ENCODE measurements at places on chromosomes 4 and X. TPM values are rescaled to one million over a fixed set of nuclear protein-coding genes. Genes with fewer than 3 reads are reported as not detected.
A peak's percentile ranks its signal among the peaks of the same experiment; 100 is the strongest.

GRCh38 chrX:119734897-119735339 lies 23.5 kb upstream of the SOWAHD start:
- no peak for DNase-seq

DNA sequence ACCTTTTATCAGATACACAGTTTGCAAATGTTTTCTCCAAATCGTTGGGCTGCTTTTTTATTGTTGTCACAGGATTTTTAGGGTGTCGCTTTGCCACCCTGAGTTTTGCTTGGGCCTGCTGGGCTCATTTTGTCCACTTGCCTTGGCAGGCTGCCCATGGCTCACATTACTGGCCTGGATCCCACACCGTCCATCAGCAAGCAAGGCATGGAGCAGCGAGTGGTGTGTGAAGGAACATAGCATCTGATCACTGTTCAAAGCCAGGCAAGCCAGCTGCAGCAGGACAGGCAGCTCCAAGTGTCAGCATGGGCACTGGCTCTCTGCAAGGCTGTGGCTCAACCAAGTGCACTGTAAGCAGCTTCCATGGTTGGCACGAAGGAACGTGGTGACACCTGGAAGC lies 261.4 kb upstream of the TECRL start:
- no peak for DNase-seq

POU4F2 gene
- total RNA-seq: not detected

WDR44 gene
- 11.2 TPM for total RNA-seq

PPEF2 gene
- total RNA-seq: 0.30 TPM

- no peak for DNase-seq
Observed at GRCh38 chrX:3820167-3820566, 106.7 kb upstream of the PRKX start.

- DNase-seq: peak; percentile 36
Observed at GRCh38 chrX:40174001-40174853, 76.5 kb upstream of the BCOR start.

NR3C2 gene
- total RNA-seq: 29.6 TPM

DNA sequence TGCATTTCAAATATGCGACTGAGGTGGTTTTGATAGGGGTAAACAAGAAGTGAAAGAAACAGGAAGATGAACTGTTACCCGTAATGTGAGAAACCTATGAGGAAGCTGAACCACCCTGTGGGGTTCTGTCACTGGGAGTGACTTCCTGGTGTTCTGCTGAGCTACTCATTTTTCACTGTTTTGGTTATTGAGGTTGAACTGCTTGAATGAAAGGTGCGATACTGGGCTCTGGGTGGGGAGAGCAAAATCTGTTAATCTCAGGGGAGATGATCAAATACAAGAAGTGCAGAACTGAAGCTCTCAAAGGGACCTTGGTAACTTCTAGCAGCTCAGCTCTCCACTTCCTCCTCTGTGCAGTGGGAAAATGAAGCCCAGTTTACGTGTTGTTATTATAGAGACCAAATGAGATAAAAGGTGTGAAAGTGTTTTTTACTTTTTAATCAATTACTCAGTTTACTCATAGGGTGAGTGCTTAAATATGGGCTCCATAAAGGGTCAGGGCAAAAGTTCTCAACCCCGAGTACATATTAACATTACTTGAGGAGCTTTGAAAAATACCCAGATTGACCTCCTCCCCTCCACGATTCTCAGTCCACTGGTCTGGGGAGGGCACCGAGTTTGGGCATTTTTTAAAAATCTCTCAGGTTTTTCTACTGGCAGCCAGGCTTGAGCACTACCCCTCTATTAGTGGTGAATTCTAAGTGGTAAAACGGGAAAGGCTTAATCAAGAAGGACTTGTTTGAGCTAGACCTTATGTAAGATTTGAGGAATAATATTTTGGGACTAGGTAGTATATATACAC lies 66.7 kb downstream of the COQ2 start:
- peak; percentile 78 for DNase-seq

DNA sequence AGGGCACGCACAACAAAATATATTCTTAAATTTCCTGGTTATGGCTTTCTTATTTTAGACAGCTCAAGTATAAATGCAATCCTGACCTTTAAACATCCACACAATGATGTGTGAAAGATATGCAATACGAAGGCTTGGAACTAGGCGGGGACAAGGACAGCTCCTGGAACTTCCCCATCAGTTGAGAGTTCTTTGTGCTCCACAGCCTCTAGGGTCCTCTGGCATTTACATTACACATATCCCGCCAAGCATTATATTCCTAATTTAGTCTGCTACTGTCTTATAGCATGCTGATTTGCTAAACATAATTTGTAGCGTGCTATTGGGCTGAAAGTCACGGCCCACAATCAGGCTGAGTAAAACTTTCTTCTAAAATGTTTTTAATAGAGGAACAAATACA lies 74.4 kb downstream of the FTHL17 start:
- DNase-seq: no peak

- no peak for DNase-seq
Observed at GRCh38 chrX:111265486-111265885, 4.8 kb downstream of the CAPN6 start.

GRCh38 chr4:52001616-52002015 lies 18.5 kb downstream of the LRRC66 start:
- no peak for DNase-seq

DNA sequence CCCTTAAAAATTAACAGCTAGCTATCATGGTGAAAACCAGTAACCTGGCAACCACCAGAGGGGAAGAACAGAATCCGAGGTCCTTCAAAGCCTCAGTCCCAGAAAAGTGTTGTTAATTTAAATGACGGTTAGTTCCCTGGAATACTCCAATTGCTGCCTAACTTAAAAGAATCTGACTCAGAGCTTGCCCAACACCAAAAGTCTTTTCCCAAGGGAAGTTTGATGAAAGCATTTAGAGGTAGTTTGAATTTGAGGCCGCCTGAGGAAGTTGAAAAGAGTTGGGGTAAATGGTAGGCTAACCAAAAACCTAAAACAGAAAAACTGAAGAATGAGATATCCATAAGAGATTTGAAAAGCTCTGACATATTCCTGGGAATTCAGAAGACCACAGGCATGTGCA lies 46.6 kb downstream of the IL13RA2 start:
- DNase-seq: no peak

PGM2 gene
- 14.5 TPM for total RNA-seq

- DNase-seq: no peak
Observed at GRCh38 chr4:156672492-156673305, 298.9 kb downstream of the PDGFC start.

PPBP gene
- total RNA-seq: 0.50 TPM

DNA sequence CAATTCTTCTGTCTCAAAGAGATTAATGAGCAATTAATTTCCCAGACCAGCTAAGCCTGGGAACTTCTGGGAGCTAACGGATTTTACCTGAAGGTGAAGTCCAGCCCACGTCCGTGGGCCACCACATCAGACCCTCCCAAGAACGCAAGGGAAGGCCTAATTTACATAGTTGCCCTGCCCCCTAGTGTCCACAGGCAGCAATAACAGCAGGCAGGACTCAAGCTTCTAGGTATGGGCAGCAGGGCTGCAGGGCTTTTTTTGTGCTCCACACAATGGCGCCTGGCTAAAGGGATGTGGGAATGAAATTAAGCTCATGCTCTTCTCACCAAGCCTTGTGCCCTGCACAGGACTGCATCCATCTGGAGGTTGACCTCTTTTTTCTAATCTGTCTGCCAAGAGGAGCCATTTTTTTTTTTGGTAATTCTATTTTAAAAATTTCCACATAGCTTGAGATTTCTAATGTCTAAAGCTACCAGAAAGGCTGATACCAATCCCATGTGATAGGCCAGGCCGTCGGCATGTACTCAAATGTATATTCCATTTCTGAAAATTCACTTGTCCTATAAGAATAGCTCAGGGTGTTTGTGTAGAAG lies 111.9 kb upstream of the TMEM164 start:
- peak; percentile 39 for DNase-seq

DNA sequence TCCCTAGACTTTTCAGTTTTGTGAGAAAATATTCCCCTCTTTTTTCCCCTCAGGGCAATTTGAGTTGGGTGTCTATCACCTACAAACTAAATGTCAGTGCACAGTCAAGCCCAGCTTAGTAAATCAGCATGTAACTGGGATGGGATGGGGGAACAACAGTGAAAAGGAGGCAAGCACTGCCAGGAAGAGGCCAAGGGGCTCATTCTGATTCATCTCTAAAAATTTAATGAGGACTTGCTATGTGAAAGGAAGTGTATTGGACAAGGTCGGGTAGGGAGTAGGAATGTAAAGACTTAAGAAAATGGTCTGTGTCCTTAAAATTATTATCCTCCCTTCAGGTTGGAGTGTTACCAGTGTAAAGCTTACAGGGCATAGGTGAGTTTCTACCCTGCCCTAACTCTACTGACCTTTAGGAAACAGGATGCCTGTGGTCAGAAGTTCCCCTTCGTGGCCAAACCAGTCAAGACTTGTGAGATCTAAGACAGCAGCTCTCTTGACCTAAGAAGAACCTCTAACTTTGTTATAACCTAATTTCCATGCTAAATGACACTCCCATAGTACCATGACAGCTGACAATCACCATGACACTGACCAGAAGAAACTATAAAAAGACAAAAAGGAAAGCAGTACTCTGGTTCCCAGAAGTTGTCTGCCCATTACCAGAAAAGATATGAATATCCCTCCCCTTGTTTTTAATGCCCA lies 194.4 kb upstream of the LDB2 start:
- DNase-seq: no peak

GRCh38 chr4:42845586-42845985 lies 46.9 kb upstream of the GRXCR1 start:
- no peak for DNase-seq

DNA sequence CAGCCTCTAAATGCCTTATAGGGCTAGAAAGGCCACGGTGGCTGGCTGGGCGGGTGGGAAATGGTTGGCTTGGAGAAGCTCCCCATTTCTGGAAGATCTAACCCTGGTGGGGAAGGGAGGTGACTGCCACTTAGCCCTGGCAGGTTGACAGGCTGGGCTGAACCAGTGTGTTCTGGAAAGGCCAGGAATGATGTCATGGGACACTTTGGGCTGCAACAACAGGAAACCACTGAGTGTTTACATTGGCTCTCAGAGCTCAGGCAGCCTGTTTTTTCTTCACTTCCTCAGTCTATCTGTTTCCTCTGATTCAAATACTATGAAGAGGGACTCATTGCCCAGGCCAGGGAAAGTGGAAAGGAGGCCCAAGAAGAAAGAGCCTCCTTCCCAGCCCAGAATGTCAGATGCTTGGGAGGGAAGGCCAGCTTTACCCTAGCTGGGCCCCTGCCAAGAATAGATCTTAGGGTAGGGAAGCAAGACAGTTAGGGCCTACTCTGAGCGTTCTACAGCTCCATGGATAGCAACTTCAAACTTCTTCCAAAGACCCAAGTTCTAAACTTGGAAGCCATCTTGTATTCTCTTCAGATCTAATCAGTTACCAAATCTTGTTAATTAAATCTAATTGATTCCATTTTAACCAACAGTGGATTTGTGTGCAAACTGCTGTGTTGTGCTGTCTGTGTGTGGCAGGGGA lies 65.8 kb upstream of the MSN start:
- peak; percentile 66 for DNase-seq

GRCh38 chr4:21102667-21103066 lies 402.4 kb downstream of the PACRGL start:
- DNase-seq: peak; percentile 15

BEND4 gene
- total RNA-seq: 0.95 TPM

DNA sequence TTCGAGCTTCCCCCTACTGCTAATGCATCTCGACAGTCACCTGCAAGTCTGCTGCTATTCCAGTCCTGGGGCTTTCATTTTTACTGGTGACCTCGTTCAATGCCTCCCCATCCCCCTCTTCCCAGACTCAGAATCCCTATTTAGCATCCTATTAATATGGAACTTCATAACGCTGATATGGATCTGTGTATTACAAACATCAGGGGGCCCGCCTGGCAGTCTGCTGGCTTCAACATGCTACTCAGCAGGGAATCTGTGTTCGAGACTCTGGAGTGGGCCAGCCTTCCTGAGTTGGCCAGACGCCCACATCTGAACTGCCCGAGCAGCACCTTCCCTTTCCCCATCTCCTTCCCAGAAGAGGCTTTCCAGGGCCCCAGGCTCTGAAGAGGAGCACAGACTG lies 173.9 kb upstream of the PPARGC1A start:
- DNase-seq: no peak

DNA sequence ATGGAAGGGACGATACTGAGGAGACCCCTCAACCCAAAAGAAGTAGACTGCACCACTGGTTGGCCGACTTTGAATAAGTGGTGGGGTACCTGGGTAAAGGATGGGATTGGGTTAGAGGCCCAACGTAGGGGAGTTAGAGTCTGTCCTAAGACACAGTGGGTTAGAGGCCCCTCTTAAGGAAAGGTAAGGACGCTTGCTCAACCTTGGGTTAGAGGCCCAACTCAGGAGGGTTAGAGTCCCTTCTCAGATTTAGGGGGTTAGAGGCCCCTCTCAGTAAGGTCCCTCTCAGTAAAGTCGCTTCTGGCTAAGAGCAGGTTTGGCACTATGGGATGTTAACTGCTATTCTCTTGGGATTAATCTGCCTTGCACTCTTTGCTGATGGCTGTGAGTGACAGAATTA lies 81.3 kb downstream of the ACOX3 start:
- no peak for DNase-seq
